ENCODE measurements at places on chromosomes 3 and 15.
A peak's percentile ranks its signal among the peaks of the same experiment; 100 is the strongest.

DNA sequence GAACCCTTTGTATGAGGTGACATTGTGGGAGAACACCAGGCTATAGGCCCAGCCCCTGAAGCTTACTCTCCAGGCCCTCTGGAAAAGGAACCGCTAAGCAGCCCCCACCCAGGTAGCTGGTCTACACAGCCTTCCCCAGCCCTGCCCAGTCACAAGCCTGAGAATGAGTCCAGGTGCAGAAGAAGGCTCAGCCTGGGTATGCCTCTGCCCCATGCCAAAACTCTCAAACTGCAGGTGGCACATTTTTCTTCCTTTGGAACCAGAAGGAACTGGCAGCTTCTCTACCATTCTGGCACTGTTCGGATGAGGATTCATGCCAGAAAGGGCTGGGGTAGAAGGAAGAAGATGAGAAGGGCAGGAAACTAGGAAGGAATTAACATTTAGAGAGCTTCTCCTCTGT lies 23.7 kb upstream of the TBC1D21 start:
- DNase-seq: no peak

DNA sequence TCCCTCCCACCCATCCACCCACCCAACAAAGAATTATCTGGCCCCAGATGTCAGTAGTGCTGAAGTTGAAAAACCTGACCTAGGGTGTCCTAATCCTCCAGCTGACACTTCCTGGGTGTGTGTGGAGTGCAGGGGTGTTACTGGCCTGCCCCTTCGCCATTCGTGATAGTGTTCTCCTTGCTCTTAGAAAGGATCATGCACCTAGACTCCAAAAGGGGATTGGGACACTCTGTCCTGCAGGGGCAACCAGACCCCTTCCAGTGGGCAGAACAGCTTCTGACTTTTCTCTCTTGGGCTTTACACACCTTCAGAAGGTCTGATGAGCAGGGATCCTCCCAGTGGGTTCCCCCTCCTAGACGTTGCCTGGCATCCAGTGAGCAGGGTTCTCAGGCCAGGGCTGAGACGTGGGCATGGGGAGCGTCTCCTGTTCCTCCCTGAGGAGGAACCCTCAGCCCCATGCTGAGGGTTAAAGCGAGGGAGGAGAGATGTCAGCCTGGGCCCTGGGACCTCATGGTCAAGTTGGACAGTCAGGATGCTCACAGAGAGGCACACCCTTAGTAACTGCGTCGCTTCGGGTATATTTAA lies 75.0 kb downstream of the AAGAB start:
- no peak for DNase-seq

- no peak for DNase-seq
These were observed 393.9 kb upstream of the CFAP20DC start for GRCh38 chr3:59443618-59444293.

DNA sequence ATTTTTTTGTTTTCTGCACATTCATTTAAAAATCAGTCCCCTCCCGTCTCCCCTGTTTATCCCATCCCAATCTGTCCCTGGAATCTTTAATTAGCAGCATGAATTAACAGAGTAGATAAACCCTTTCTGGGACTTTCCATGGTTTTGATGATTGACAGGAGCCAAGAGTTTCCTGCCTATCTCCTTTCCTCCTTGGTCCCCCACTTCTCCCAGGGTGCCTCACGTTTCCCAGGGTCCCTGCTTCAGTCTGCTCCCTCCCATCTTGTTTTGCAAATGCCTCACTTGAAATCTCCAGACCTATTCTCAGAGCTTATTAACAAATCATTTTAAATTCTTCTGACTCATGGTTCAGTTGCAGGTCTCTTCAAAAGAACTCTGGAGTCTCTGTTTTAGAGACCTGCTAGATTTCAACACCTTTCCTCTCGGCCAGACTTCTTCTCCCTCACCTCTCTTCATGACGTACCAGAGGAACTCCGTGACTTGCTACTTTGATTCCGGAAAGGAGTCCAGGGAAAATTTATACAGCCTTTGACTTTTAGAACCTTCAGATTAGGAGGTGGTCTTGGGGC lies 238.5 kb downstream of the ITPR1 start:
- DNase-seq: no peak

DNA sequence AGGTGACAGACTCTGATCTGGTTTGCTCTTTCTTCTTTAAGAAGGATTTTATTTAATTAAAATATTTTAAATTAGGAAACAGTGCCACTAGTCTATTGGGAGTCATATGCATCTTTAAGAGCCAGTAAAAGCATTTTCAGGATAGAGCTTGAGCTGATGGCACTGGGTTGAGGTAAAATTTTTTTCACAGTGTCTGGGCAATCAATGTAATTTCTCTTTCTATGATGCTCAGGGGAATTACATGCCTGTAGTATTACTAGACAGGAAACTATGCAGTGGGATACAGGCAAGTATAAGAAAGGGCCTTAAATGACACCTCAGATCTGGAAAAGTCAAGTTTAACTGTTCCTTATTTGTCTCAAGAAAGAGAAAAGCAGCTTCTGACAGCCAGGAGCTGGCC lies 76.4 kb downstream of the GAP43 start:
- no peak for DNase-seq

- DNase-seq: no peak
These were observed 76.2 kb upstream of the OXTR start for GRCh38 chr3:8845641-8846040.

GRCh38 chr15:82044373-82045178 lies 1.2 kb downstream of the MEX3B start:
- peak; percentile 15 for DNase-seq

DNA sequence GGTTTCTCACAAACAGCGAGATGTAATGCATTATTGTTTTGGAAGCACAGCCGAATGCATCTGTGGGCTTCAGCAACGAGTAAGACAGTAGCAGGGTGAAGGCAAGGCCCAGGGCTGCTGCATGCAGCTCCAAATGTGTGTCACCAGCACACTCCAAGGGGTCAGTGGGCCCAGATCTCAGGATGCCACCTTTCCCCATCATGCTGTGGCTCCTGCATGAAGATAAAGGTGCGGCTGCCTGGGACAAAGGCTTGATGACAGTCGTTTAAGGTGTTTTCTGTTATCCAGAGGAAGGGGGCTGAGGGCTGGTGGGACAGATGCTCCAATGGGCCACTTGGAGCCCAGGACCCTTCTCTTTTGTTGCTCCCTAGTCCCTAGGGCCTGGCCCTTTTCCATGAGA lies 13.2 kb downstream of the C3orf22 start:
- DNase-seq: no peak

Measured in stimulated activated CD4-positive, alpha-beta T cell treated with anti-CD3 and anti-CD28 coated beads, Interleukin-4, amount 100 ng/mL, for 1 hour (primary cell).